Natural killer cell (primary cell): ENCODE measurements at places on chromosomes 7 and 10. TPM values are rescaled to one million over a fixed set of nuclear protein-coding genes. Genes with fewer than 3 reads are reported as not detected.

DNA sequence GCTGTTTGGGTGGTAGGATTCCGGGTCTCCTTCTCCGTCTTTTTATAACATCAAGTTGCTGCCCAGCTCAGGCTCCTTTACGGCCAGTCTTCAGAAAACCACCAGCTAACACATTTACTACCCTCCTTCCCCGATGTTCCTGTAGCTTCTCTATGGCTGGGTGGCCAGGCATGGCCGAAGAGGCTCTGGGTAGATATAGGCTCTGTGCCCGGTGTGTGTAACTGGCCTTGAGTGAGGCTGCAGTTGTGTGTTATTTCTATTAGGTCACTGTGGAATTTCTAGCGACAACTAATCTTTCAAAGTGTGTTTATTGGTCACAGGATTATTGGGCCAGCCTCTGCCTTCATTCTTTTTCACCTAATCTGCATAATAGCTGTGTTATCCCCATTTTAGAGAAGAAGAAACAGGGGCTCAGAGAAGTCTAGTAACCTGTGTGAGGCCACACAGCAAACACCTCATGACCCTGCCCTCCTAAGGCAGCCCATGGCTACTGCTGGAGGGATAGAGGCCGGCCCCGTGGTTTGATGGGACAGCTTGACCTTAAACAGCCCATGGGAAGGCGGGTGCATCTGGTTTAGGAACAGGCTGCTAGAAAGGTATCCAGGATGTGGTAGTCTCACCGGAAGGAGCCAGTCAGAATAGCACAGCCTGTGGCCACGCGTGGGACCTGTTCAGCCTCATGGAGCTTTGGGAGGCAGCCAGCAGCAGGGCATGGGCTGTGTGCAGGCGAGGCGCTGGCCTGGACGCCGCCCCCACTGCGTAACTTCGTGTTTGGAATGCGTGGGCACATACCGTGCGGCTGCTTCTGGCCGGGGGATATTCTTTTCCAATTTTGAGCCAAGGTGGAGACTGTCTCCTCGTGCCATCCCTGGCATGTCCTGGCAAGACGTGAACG is 29.7 kb downstream of the HTRA1 start:
- H3K4me3 ChIP-seq = no peak overlapping the region
- no peak overlapping the region for H3K27ac ChIP-seq
- peak; percentile 50 for DNase-seq

STX1A gene
- 20.4 TPM for total RNA-seq

DNA sequence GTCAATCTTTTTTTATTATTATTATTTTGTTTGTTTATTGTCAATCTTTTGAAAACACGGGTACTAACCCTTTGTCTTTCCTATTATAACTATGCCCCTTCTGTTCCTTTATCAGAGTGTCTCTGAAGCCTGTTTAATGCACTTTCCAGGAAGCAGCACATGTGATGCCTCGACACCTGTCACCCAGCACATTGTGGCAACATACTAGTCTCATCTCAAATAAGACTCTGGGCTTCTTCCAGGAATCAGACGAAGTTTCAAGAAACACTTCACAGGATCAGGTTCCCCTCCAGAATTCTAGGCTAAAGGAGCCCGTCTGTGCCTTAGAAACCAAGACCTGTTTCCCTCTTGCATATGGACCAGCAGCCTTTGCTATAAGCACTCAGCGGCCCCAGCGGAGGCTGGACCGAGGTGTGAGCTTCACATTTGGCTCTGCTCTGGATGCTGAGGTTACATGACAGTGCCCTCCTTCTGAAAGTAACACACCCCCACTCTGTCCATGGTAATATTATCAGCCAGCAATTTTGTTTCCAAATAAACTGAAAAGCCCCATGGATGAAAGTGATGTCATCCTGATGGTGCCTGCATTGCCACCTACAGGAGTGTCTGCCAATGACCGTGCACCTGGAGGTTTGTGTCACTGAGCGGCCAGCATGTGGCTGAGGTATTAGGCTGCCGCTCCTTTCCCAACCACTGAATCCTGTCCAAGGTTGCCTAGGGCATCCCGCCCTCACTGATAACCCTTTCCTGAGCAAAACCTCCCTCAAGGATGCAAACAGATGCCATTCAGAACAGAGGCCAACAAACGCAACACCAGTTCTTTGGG is 38.1 kb downstream of the MKI67 start:
- peaks cover 18% of the 10 kb centered on the region for H3K36me3 ChIP-seq
- H3K4me3 ChIP-seq = no peak overlapping the region
- no peaks in the 10 kb centered on the region for H3K4me1 ChIP-seq
- DNase-seq = no peak
- H3K27me3 ChIP-seq = no peaks in the 10 kb centered on the region

GRCh38 chr7:128849804-128850490 is 12.7 kb upstream of the ATP6V1F start:
- no peak for DNase-seq
- no peaks in the 10 kb centered on the region for H3K27me3 ChIP-seq
- H3K4me1 ChIP-seq = no peaks in the 10 kb centered on the region
- no peaks in the 10 kb centered on the region for H3K36me3 ChIP-seq
- H3K4me3 ChIP-seq = no peak overlapping the region

GRCh38 chr10:28480628-28480965 is 52.3 kb upstream of the WAC start:
- H3K36me3 ChIP-seq = no peaks in the 10 kb centered on the region
- DNase-seq = no peak
- H3K27ac ChIP-seq = no peak overlapping the region
- H3K4me3 ChIP-seq = no peak overlapping the region

GRCh38 chr7:35992436-35992835 is 160.6 kb upstream of the EEPD1 start:
- no peaks in the 10 kb centered on the region for H3K4me1 ChIP-seq
- no peaks in the 10 kb centered on the region for H3K36me3 ChIP-seq
- no peak overlapping the region for H3K4me3 ChIP-seq
- no peaks in the 10 kb centered on the region for H3K27me3 ChIP-seq

COL28A1 gene
- 0.28 TPM for total RNA-seq

GRCh38 chr10:71404503-71405295 is 8.0 kb downstream of the CDH23 start:
- H3K4me3 ChIP-seq = no peak overlapping the region
- no peak for DNase-seq
- no peak overlapping the region for H3K27ac ChIP-seq
- no peaks in the 10 kb centered on the region for H3K27me3 ChIP-seq
- H3K4me1 ChIP-seq = no peaks in the 10 kb centered on the region

DNA sequence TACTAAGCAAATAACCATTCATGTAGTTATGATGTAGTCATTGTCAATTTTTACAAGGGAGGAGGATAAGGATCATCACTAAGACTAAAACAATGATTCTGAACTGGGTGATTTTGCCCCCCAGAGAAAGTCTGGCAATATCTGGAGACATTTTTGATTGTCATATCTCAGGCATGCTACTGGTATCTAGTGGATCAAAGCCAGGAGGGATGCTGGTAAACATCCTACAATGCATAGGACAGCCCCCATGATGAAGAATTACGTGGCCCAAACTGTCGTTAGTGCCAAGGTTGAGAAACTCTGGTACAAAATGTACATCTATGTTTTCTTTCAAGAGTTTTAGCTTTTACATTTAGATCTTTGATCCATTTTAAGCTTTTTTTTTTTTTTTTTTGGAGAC is 57.3 kb downstream of the GBF1 start:
- DNase-seq = no peak
- H3K36me3 ChIP-seq = no peaks in the 10 kb centered on the region
- H3K27ac ChIP-seq = no peak overlapping the region
- no peaks in the 10 kb centered on the region for H3K4me1 ChIP-seq
- H3K4me3 ChIP-seq = no peak overlapping the region
- H3K27me3 ChIP-seq = no peaks in the 10 kb centered on the region

GRCh38 chr10:130040351-130040750 is 70.3 kb downstream of the C10orf143 start:
- no peak overlapping the region for H3K27ac ChIP-seq
- DNase-seq = no peak
- H3K27me3 ChIP-seq = no peaks in the 10 kb centered on the region
- no peaks in the 10 kb centered on the region for H3K4me1 ChIP-seq

MACC1 gene
- total RNA-seq = 0.09 TPM

EPO gene
- not detected for total RNA-seq

GRCh38 chr10:89078724-89079672 is 88.4 kb downstream of the FAS start:
- H3K27me3 ChIP-seq = no peaks in the 10 kb centered on the region
- H3K36me3 ChIP-seq = no peaks in the 10 kb centered on the region

FGFR2 gene
- total RNA-seq = 0.72 TPM

CNTNAP2 gene
- total RNA-seq = 0.18 TPM

DNA sequence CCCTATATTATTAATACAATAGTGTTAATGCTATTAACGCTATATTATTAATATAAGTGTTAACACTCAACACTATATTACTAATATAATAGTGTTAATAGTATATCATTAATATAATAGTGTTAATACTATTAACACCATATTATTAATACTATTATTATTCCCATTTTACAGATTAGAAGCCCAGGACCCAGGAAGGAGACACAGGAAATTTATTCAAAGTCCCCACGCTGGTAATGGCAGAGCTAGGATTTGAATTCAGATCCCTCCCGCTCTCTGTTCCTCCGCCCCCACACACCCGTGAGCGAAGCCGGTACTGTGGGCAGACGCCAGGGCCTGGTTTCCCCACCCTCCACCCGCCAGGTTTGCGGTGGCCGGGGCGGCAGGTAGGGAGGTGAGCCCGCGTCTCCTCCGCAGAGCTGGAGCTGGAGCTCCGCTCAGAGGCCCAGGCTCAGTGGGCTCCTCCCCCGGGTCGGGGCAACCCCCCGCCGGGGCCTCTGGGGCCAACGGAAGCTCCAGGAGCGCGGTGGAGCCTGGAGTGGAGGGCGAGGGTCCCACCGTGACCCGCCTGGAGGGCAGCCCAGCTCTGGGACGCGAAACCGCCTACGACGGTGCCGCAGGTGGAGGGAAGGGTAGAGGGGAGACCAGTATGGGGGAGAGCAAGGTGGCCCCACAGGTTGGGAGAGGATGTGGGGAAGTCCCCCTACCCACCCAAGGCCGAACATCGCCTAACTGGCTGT is at the start of gene TMEM225B:
TMEM225B (plus strand) TSS at position 506 of the 740 bp plus-strand sequence. CDS start 6,122 bp downstream, outside the sequence.
- no peak within 1 kb of the TSS for H3K27ac ChIP-seq
- no peaks in the 10 kb centered on the region for H3K36me3 ChIP-seq
- no peak within 1 kb of the TSS for H3K4me3 ChIP-seq
- H3K4me1 ChIP-seq = no peaks in the 10 kb centered on the region
- DNase-seq = no peak

DNA sequence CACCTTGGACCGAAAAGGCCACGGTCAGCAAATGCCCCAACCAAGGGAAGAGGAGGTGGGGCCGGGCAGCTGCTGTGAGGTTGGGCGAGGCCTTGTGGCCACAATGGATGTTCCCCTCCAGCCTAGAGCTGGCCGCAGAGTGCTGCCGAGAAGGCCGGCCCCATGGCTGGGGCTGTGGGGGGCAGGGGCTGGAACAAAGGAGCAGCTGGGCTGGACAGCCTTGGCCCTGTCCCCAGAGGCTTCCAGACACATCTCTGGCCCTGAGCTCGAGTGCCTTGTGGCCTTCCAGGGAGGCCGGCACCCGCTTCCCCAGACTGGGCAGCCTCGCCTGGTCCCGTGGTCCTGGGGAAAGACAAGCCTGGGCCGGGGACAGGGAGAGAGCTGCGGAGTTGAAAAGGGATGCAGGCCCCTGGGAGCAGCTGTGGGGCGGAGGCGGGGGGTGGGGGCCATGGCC is 88.0 kb downstream of the PDGFA start:
- DNase-seq = no peak
- H3K27ac ChIP-seq = no peak overlapping the region
- no peaks in the 10 kb centered on the region for H3K27me3 ChIP-seq
- no peak overlapping the region for H3K4me3 ChIP-seq
- peaks cover 4% of the 10 kb centered on the region for H3K4me1 ChIP-seq

AKR1B15 gene
- total RNA-seq = not detected

DNA sequence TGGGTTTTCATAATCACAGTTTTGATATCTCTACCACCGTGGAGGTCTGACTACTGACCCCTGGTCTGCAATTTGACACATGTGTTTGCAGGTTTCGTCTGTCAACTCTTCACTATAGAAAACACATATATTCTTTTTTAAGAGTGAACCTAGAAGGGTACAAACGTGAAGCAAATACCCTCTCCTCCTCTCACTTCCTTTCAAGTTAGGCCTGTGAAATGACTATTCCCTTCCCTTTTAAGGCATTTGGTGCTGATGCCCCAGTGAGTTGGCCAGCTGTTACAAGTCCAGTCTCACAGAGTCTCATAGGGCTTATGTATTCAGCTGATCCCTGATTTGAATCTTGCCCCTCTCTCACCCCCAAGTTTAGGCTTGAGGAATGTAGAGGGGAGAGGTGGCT is 742.0 kb upstream of the IGFBP3 start:
- H3K4me1 ChIP-seq = no peaks in the 10 kb centered on the region
- no peak overlapping the region for H3K27ac ChIP-seq
- H3K27me3 ChIP-seq = no peaks in the 10 kb centered on the region
- DNase-seq = no peak
- no peaks in the 10 kb centered on the region for H3K36me3 ChIP-seq

GRCh38 chr7:101985903-101986734 is 168.7 kb downstream of the CUX1 start:
- no peaks in the 10 kb centered on the region for H3K36me3 ChIP-seq
- no peak overlapping the region for H3K27ac ChIP-seq
- no peak for DNase-seq
- H3K4me3 ChIP-seq = no peak overlapping the region
- no peaks in the 10 kb centered on the region for H3K27me3 ChIP-seq

CRHR2 gene
- total RNA-seq = not detected

FAM13C gene
- not detected for total RNA-seq

POM121C gene
- total RNA-seq = 112 TPM

LRRN3 gene
- total RNA-seq = 0.27 TPM

DNA sequence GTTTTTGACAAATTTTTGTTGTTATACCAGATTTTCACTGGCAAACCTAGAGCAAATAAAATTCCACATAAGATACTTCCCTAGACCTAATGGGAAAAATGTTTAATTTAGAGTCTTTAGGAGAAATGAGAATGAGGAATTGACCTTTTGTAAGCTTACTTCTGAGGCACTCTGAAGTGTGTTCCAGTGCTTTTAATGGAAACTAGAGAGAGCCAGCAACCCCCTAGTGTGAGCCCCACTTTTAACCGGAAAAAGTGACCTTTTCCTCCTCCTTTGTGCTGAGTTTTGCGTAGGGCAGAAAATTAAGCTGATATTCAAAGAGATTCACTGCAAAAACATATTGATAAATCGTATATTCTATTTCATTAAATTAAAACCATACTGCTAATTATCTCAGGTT is 5.2 kb downstream of the IKZF1 start:
- no peaks in the 10 kb centered on the region for H3K27me3 ChIP-seq
- H3K27ac ChIP-seq = peak overlapping the region; percentile 93
- peak; percentile 36 for DNase-seq
- peaks cover 10% of the 10 kb centered on the region for H3K36me3 ChIP-seq

CHN2 gene
- total RNA-seq = 30.2 TPM

- no peak overlapping the region for H3K27ac ChIP-seq
- no peaks in the 10 kb centered on the region for H3K36me3 ChIP-seq
- H3K4me3 ChIP-seq = no peak overlapping the region
- no peaks in the 10 kb centered on the region for H3K27me3 ChIP-seq
- no peak for DNase-seq
Measured at GRCh38 chr10:31343551-31343950, 24.5 kb downstream of the ZEB1 start.

- no peaks in the 10 kb centered on the region for H3K36me3 ChIP-seq
- H3K4me3 ChIP-seq = no peak overlapping the region
- no peaks in the 10 kb centered on the region for H3K4me1 ChIP-seq
- DNase-seq = no peak
- H3K27ac ChIP-seq = no peak overlapping the region
- no peaks in the 10 kb centered on the region for H3K27me3 ChIP-seq
Measured at GRCh38 chr10:35765066-35765527, 123.0 kb upstream of the FZD8 start.

GRCh38 chr10:55881588-55881987 is 479.5 kb downstream of the ZWINT start:
- H3K4me1 ChIP-seq = no peaks in the 10 kb centered on the region
- no peaks in the 10 kb centered on the region for H3K36me3 ChIP-seq
- no peaks in the 10 kb centered on the region for H3K27me3 ChIP-seq

MOGAT3 gene
- total RNA-seq = not detected

HMX3 gene
- not detected for total RNA-seq
